ENCODE measurements at places on chromosomes 5 and 9.

DNA sequence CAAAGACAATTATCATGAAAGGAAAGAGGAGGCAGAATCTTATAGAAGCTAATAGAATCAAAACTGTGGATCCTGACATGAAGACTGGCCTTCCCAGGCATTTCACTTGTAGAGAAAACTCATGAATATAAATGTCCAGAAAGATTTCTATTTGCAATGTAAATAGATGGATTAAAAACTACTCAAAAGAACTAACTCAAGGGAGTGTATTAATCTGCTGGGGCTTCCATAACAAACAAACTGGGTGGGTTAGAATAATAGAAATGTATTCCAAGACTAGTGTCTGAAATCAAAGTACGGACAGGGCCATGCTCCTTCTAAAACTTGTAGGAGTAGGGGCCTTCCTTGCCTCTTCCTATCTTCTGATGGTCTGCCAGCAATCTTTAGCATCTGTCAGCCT is 267.4 kb downstream of the ADAMTSL1 start:
- no peak for DNase-seq

DNA sequence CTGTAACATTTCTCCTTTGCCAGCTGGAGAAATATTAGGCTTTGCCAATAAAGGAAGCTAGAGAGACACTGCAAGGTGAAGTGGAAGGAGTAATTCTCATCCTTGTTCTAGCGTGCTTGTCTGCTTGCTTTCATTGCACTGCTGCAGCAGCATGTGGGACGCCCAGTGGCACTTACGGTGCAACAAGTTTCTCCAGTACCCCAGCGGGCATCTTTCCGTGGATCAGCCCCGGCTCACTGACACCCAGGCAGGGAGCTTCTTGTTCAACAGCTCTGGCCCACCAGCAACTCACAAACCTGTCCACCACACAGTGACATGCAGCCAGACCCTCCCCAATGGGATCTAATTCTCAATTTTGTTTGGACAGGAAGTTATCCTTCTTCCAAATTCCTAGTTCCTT is 233.2 kb downstream of the GLIS3 start:
- no peak for DNase-seq

DNA sequence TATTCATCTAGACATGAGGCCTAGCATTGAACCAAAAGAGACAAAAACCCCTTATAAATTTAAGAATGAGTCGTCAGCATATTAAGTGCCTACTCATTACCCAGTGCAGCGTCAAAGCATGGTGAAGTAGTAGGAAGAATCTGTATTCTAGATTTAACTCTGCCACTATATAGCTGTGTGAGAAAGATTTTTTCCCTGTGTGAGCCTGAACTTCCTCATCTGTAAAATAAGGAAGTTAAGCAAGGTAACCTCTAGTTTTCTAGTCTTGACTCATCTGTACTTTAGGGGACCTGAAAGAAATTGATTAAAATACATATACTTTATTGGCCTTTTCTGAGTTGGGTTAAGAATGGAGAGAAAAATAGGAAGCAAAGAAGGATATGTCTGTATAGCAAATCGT is 82.1 kb upstream of the RUSC2 start:
- no peak for DNase-seq

- no peak for DNase-seq
Observed at GRCh38 chr5:62671479-62671878, 92.9 kb downstream of the LRRC70 start.

- no peak for DNase-seq
Observed at GRCh38 chr5:40733434-40733833, 22.3 kb downstream of the TTC33 start.

- no peak for DNase-seq
Observed at GRCh38 chr9:69130456-69131441, 43.3 kb upstream of the TJP2 start.

- DNase-seq = no peak
Observed at GRCh38 chr5:141709699-141710267, 27.8 kb upstream of the ARAP3 start.

GRCh38 chr9:108162664-108163063 is 673.1 kb upstream of the KLF4 start:
- DNase-seq = no peak

GRCh38 chr5:170562166-170562874 is 58.5 kb downstream of the KCNIP1 start:
- no peak for DNase-seq

- peak; percentile 50 for DNase-seq
Observed at GRCh38 chr5:131514316-131515283, 120.4 kb downstream of the RAPGEF6 start.

DNA sequence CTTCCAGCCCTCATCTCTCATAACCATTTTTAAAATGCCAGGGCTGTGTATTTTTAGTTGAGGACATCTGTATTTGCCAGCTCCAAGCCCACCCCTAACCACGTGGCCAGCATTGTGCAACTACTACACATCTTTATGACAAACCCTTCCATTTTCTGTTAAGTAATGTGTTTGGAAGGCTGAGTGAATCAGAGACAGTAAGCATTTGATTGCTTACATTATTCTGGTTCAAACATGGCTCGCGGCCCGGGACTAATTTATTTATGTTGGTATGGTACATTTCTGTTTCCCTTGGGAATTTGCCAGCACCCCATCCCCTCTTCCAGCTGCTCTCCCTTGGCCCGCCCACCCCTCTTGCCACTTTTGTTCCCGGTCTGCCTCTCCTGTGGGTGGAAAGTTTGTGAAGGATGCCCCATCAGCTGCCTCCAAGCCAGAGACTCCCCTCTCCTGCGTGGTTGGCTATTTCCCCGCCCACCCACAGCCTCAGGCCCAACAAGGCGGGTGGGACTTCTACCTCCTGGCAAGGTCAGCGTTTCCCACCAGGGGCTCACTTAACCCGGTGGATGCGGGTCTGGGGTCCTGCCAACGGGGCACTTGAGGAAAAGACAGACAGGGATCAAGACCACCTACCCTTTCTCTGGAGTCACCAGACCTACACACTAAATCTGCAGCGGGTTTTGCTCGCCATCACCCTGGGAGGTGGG is 162.2 kb downstream of the HSD17B3 start:
- no peak for DNase-seq

GRCh38 chr5:14595189-14595588 is 13.6 kb downstream of the OTULINL start:
- DNase-seq = no peak

- DNase-seq = no peak
Observed at GRCh38 chr9:2872931-2873323, 29.0 kb upstream of the PUM3 start.

Measured in naive thymus-derived CD4-positive, alpha-beta T cell (primary cell).